ENCODE measurements at places on chromosomes 6 and 20. TPM values are rescaled to one million over a fixed set of nuclear protein-coding genes. Genes with fewer than 3 reads are reported as not detected.

- H3K4me1 ChIP-seq = no peaks in the 10 kb centered on the region
- H3K27me3 ChIP-seq = no peaks in the 10 kb centered on the region
- no peak for DNase-seq
- H3K36me3 ChIP-seq = peaks cover 75% of the 10 kb centered on the region
- H3K4me3 ChIP-seq = no peak overlapping the region
These were observed 109.0 kb downstream of the RALGAPA2 start for GRCh38 chr20:20603339-20603990.

- H3K4me3 ChIP-seq = no peak overlapping the region
- no peak overlapping the region for H3K27ac ChIP-seq
- H3K4me1 ChIP-seq = no peaks in the 10 kb centered on the region
- no peaks in the 10 kb centered on the region for H3K27me3 ChIP-seq
- no peaks in the 10 kb centered on the region for H3K36me3 ChIP-seq
These were observed 99.0 kb upstream of the SLC24A3 start for GRCh38 chr20:19113343-19113930.

GRCh38 chr6:38305995-38306681 is 333.6 kb downstream of the BTBD9 start:
- no peak for DNase-seq
- no peaks in the 10 kb centered on the region for H3K27me3 ChIP-seq

- H3K27me3 ChIP-seq = peaks cover 16% of the 10 kb centered on the region
- no peaks in the 10 kb centered on the region for H3K4me1 ChIP-seq
- DNase-seq = no peak
- no peak overlapping the region for H3K4me3 ChIP-seq
- no peak overlapping the region for H3K27ac ChIP-seq
- no peaks in the 10 kb centered on the region for H3K36me3 ChIP-seq
These were observed 1.9 kb downstream of the TMEM239 start for GRCh38 chr20:2817891-2818595.

- peak overlapping the region; percentile 75 for H3K27ac ChIP-seq
- no peak overlapping the region for H3K4me3 ChIP-seq
- H3K36me3 ChIP-seq = peaks cover 5% of the 10 kb centered on the region
- DNase-seq = peak; percentile 47
These were observed 13.4 kb upstream of the CPNE5 start for GRCh38 chr6:36852481-36853147.

GRCh38 chr6:36195471-36196112 is 952 bp upstream of the BRPF3 start:
- no peak for DNase-seq
- peaks cover 10% of the 10 kb centered on the region for H3K4me1 ChIP-seq
- peak overlapping the region; percentile 66 for H3K4me3 ChIP-seq

GRCh38 chr6:156056085-156056484 is 600.4 kb upstream of the NOX3 start:
- H3K27me3 ChIP-seq = no peaks in the 10 kb centered on the region

DNA sequence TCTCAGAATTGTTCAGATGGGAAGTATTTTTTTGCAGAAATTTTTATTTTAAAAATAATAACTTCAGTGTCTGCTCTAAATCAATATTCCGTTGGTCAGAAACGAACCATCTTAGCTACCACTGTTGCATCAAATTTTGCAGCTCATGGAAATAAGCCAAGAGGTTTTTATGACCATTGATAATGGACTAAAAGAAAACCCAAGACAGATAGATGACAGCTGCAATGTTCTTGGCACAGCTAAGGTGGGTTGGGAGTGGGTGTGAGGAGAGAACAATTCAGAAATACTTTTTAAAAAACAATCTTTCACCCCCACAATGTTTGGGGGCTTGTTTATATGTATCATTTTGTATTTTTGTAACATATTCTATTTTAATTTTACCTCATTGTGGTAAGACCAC is 121.1 kb downstream of the PDE7B start:
- H3K27ac ChIP-seq = no peak overlapping the region
- H3K4me3 ChIP-seq = no peak overlapping the region
- H3K4me1 ChIP-seq = peaks cover 8% of the 10 kb centered on the region
- no peaks in the 10 kb centered on the region for H3K27me3 ChIP-seq

- no peaks in the 10 kb centered on the region for H3K36me3 ChIP-seq
- no peak overlapping the region for H3K4me3 ChIP-seq
- peak overlapping the region; percentile 92 for H3K27ac ChIP-seq
These were observed 103.3 kb downstream of the IBTK start for GRCh38 chr6:82144007-82144851.

GRCh38 chr6:79261666-79262065 is 27.2 kb upstream of the HMGN3 start:
- H3K4me3 ChIP-seq = no peak overlapping the region
- H3K27me3 ChIP-seq = no peaks in the 10 kb centered on the region
- no peak overlapping the region for H3K27ac ChIP-seq
- H3K4me1 ChIP-seq = no peaks in the 10 kb centered on the region

DNA sequence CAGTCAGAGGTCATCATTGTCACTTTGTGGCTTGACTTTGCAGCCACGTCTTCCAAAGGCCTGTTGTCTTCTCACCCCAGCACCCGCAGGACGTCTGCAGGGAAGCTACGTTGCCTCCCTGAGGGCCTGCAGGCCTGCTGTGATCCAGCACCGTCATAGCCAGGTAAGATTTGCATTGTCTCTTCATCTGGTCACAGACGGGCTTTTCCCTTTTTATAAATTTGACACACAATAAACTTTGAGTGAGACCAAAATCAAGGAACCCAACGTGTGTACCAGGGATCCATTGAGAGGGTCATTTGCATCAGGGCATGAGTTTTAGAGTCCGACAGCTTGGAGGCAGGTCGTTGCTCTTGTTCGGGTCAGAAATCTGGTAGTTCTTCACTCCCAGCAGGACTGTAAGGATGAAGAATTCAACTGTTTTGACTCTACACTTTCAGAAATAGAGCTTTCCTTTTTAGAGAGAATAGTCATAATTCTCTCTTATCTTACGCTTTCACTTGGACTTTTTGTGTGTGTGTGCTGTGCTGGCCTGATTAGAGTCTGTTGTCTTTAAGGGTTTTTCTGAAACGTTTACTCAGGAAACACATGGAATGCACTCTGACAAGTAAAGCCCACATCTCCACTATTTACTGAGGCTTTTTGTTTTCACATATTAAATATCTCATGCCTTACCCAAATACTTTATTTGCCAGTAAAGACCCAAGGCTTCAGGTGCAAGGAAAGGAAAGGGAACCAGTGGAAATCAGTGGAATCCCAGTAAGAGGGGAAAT is 177.2 kb upstream of the TAB2 start:
- DNase-seq = no peak
- H3K4me1 ChIP-seq = no peaks in the 10 kb centered on the region
- no peak overlapping the region for H3K27ac ChIP-seq
- H3K4me3 ChIP-seq = no peak overlapping the region

DNA sequence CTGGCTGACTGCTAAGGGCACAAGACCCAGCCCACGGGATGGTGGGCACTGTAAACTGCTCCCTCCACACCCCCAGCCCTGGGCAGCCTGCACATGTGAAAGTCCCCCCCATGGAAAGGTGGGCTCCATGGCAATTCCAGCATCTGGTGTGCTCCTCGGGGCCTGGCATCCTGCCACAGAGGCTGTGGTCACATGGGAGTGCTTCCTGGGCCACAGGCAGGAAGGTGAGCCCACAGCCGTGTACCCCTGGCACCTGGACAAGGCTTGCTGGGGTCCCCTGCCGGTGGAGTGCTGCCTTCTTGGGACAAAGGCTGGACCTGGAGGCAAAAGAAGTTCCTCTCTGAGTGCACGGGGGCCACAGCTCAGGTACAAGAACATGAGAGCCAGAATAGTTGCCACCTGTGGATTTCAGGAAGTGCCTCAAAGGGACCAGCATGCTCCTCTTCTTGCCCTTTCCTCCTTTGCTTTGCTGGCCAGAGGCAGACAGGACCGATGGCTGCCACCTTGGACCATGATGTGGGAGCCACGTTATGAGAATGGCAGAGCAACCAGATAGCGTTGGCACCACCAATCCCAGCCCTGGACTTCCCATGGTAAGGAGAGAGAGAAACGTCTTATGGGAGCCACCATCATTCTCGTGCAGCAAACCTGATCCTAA is 120.2 kb upstream of the MLN start:
- no peak overlapping the region for H3K27ac ChIP-seq
- H3K27me3 ChIP-seq = no peaks in the 10 kb centered on the region

- H3K27me3 ChIP-seq = no peaks in the 10 kb centered on the region
- peak overlapping the region; percentile 24 for H3K27ac ChIP-seq
- no peaks in the 10 kb centered on the region for H3K36me3 ChIP-seq
- H3K4me1 ChIP-seq = no peaks in the 10 kb centered on the region
These were observed 311.1 kb upstream of the RNF24 start for GRCh38 chr20:4326195-4327065.

- no peak overlapping the region for H3K27ac ChIP-seq
- H3K4me3 ChIP-seq = no peak overlapping the region
- H3K27me3 ChIP-seq = peaks cover 58% of the 10 kb centered on the region
- H3K4me1 ChIP-seq = peaks cover 8% of the 10 kb centered on the region
- no peaks in the 10 kb centered on the region for H3K36me3 ChIP-seq
These were observed 9.7 kb downstream of the LINC00237 start for GRCh38 chr20:21096321-21097043.

DNA sequence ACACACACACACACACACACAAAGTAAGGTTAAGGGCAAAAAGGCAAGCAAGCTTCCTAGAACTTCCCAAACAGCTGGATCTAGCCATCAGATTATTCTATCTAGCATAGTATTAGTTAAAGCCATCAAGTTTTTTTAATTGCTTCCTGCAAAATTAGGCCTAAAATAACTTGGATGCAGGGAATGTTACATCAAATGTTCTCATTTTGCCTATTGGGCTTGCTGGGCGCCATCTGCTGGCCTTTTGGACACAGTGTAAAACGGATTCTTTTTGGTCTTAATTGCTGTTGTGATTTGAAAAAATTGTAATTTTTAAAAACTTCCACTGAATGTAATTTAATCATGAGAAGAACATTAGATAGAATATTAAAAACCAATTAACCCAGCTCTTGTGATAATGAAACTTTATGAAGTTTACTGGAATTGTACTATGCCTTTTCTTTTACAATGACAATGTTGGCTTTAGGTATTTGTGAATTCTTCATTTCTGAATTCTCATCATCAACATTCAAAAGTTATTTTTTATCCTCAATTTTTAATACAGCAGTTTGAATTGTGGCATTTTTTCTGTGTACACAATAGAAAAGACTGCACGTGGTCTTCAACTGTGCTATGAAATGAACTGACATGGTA is 6.8 kb downstream of the MKKS start:
- no peak overlapping the region for H3K27ac ChIP-seq
- H3K36me3 ChIP-seq = peaks cover 3% of the 10 kb centered on the region
- H3K4me1 ChIP-seq = peaks cover 33% of the 10 kb centered on the region
- DNase-seq = peak; percentile 41
- no peak overlapping the region for H3K4me3 ChIP-seq

DNA sequence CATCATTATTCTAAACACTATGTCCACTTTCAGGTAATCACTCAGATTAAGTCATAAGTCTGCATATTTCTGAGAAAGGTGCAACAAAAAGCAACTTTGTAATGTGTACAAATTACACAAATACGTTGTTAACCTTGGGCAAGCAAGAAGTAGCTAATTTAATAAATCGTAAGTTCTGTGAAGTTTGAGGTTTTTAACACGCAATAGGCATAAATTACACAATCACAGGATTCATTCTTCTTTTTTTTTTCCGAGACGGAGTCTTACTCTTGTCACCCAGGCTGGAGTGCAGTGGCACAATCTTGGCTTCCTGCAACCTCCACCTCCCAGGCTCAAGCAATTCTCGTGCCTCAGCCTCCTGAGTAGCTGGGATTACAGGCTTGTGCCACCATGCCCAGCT is 57.2 kb upstream of the F13A1 start:
- H3K4me3 ChIP-seq = no peak overlapping the region
- DNase-seq = no peak
- no peaks in the 10 kb centered on the region for H3K36me3 ChIP-seq
- no peak overlapping the region for H3K27ac ChIP-seq
- no peaks in the 10 kb centered on the region for H3K4me1 ChIP-seq
- H3K27me3 ChIP-seq = no peaks in the 10 kb centered on the region

DNA sequence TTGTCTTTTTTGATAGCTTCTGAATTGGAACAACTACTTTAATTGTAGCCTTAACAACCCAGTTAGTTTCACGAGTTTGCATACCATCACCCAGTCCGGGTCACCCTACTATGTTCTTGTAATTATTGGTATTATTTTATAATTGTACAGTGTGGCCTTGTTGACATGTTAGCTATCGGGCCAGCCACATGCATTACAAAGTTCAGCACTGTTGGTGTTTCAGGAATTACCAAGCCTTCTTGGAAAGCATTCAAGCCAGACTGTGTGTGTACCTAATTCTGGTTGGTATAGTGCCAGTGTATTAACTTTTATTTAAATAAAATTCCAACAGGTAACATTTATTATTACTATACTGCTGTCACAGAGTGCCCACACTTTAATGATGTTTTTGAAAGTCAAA is 150.9 kb downstream of the JARID2 start:
- no peaks in the 10 kb centered on the region for H3K36me3 ChIP-seq
- no peak overlapping the region for H3K4me3 ChIP-seq
- H3K4me1 ChIP-seq = peaks cover 12% of the 10 kb centered on the region
- no peaks in the 10 kb centered on the region for H3K27me3 ChIP-seq
- no peak for DNase-seq

DNA sequence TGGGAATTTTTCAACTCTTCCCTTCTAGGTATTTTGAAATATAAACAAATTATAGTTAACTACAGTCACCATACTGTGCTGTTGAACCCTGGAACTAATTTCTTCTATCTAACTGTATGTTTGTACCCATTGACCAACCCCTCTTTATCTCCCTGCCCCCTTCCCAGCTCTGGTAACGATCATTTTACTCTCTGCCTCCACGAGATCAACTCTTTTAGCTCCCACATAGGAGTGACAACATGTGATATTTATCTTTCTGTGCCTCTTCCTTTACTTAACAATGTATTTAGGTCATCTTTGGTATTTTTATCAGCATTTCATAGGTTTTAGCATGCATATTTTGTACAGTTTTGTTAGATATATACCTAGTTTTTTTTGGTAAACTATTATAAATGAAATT is 45.9 kb downstream of the ASXL1 start:
- no peaks in the 10 kb centered on the region for H3K4me1 ChIP-seq
- no peak for DNase-seq
- no peak overlapping the region for H3K4me3 ChIP-seq

DNA sequence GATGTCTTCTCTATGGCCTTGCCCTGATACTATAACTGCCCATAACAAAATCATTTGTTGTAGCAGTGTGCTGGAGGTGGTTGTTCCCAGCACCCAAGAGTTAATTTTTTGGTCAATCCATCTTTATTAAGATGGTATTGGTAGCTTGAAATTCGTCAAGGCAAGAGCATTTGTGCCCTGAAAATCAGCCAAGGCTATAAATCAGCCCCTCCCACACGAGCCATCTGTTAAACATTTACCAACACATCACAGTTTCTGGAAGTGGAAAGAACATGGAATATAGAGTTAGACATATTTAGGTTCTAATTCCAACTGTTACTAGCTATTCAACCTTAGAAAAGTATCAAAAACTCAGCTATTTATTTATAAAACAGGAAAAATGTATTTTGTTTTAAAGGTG is 888.4 kb upstream of the GJE1 start:
- no peaks in the 10 kb centered on the region for H3K27me3 ChIP-seq
- H3K27ac ChIP-seq = no peak overlapping the region
- H3K4me3 ChIP-seq = no peak overlapping the region

The C20orf204 gene
- 0.56 TPM for total RNA-seq

The MACROD2 gene
- 4.9 TPM for total RNA-seq

The NFATC2 gene
- total RNA-seq = 0.83 TPM

The NKAPL gene
- total RNA-seq = 5.6 TPM

The GMDS gene
- 7.8 TPM for total RNA-seq

The PHF20 gene
- 36.4 TPM for total RNA-seq

The LYRM4 gene
- total RNA-seq = 39.7 TPM

The B3GALT4 gene
- 9.0 TPM for total RNA-seq

The ARID1B gene
- total RNA-seq = 34.3 TPM

The SAMD10 gene
- total RNA-seq = 6.0 TPM

The JAG1 gene
- 34.9 TPM for total RNA-seq

The VAPB gene
- 73.3 TPM for total RNA-seq
